Thoracic aorta (tissue), 2 donors: ENCODE measurements at places on chromosomes 2 and 18. TPM values are rescaled to one million over a fixed set of nuclear protein-coding genes. Genes with fewer than 3 reads are reported as not detected.

DNA sequence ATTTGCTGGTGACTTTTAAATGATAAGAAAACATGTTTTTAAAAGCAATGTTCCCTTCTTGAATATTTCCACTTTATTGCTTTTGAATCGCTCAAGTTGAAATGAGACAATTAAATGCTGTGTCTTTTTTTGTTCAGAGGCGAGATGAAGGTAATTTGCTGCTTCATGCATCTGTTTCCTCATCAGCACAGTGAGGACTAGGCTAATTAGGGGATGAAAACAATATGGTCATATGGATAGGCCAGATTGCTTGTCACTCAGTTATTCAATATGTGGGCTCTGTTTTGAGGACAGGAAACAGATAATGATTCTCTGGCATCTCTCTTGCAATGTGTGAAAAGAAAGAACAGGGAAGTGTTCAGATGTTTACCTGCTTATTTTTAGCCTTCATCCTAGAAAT, 61.0 kb downstream of the ERBB4 start:
- H3K4me1 ChIP-seq, result no peaks in the 10 kb centered on the region
- H3K36me3 ChIP-seq, result no peaks in the 10 kb centered on the region
- H3K4me3 ChIP-seq, result no peak overlapping the region
- no peak for DNase-seq
- no peak overlapping the region for H3K27ac ChIP-seq

GRCh38 chr2:33118651-33119050, 171.9 kb downstream of the LTBP1 start:
- H3K27me3 ChIP-seq, result no peaks in the 10 kb centered on the region
- DNase-seq, result no peak
- no peaks in the 10 kb centered on the region for H3K36me3 ChIP-seq
- H3K4me1 ChIP-seq, result no peaks in the 10 kb centered on the region
- H3K4me3 ChIP-seq, result no peak overlapping the region

- DNase-seq, result no peak
- H3K4me3 ChIP-seq, result no peak overlapping the region
- no peak overlapping the region for H3K27ac ChIP-seq
- peaks cover 36% of the 10 kb centered on the region for H3K4me1 ChIP-seq
- no peaks in the 10 kb centered on the region for H3K36me3 ChIP-seq
Observed at GRCh38 chr2:205759257-205759656, 77.0 kb downstream of the NRP2 start.

DNA sequence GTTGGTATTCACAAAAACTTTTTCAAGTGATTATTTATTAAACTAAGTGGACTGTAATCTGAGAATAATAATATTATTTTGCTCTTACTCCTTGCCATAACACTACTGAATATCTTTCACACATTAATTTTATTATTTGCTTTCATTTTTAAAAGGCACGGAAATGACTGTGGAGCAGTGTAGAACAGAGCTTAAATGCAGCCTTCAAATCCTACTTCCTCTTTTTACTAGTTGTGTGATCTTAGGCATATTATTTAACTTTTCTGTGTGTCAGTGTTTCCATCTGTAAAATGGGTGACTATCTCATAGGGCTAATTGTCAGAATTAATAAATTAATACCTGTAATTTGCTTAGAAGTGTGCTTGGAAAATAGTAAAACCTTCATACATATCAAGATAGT, 55.5 kb upstream of the SLC8A1 start:
- peaks cover 10% of the 10 kb centered on the region for H3K4me1 ChIP-seq
- H3K27me3 ChIP-seq, result no peaks in the 10 kb centered on the region
- no peak overlapping the region for H3K27ac ChIP-seq
- no peak for DNase-seq
- H3K4me3 ChIP-seq, result no peak overlapping the region

- no peak overlapping the region for H3K27ac ChIP-seq
- H3K36me3 ChIP-seq, result peaks cover 43% of the 10 kb centered on the region
- H3K27me3 ChIP-seq, result no peaks in the 10 kb centered on the region
Observed at GRCh38 chr18:11885278-11885947, 22.7 kb downstream of the MPPE1 start.

GRCh38 chr2:85066874-85067351, 66.3 kb upstream of the TCF7L1 start:
- peak overlapping the region; percentile 66 for H3K4me3 ChIP-seq
- H3K27me3 ChIP-seq, result no peaks in the 10 kb centered on the region
- no peak overlapping the region for H3K27ac ChIP-seq
- no peaks in the 10 kb centered on the region for H3K36me3 ChIP-seq
- no peaks in the 10 kb centered on the region for H3K4me1 ChIP-seq
- peak; percentile 58 for DNase-seq

- no peaks in the 10 kb centered on the region for H3K27me3 ChIP-seq
- H3K4me1 ChIP-seq, result peaks cover 4% of the 10 kb centered on the region
- no peak overlapping the region for H3K4me3 ChIP-seq
- H3K27ac ChIP-seq, result no peak overlapping the region
Observed at GRCh38 chr2:85806358-85807118, 52.7 kb downstream of the ATOH8 start.

GRCh38 chr18:4593895-4594294, 138.8 kb upstream of the DLGAP1 start:
- no peak overlapping the region for H3K27ac ChIP-seq
- H3K4me3 ChIP-seq, result no peak overlapping the region
- no peaks in the 10 kb centered on the region for H3K27me3 ChIP-seq
- no peaks in the 10 kb centered on the region for H3K36me3 ChIP-seq

DNA sequence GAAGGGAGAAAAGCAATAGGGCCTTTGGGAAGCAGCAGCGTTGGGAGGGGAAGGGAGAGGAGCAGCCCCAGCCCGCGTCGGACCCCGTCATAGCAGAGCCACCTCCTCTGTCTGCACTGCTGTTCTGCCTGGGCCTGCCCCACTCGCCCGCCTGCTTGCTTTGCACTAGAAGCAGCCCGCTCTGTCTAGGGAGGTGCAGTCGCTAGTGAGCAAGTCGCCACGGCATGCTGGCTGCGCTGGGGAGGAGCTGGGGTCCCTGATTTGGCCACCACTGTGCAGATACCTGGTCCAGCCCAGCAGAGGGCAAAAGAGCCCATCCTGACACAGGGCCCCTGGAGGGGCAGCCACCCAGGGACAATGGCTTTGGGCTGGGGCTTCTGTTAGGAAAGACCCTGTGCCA, 8.0 kb upstream of the TMEM214 start:
- no peaks in the 10 kb centered on the region for H3K27me3 ChIP-seq
- H3K4me3 ChIP-seq, result no peak overlapping the region
- H3K36me3 ChIP-seq, result peaks cover 19% of the 10 kb centered on the region
- H3K4me1 ChIP-seq, result no peaks in the 10 kb centered on the region
- no peak overlapping the region for H3K27ac ChIP-seq
- DNase-seq, result no peak

GRCh38 chr18:24238387-24238786, 99.5 kb downstream of the CABYR start:
- H3K4me1 ChIP-seq, result no peaks in the 10 kb centered on the region
- H3K36me3 ChIP-seq, result peaks cover 13% of the 10 kb centered on the region
- H3K27me3 ChIP-seq, result no peaks in the 10 kb centered on the region
- DNase-seq, result no peak
- no peak overlapping the region for H3K27ac ChIP-seq

DNA sequence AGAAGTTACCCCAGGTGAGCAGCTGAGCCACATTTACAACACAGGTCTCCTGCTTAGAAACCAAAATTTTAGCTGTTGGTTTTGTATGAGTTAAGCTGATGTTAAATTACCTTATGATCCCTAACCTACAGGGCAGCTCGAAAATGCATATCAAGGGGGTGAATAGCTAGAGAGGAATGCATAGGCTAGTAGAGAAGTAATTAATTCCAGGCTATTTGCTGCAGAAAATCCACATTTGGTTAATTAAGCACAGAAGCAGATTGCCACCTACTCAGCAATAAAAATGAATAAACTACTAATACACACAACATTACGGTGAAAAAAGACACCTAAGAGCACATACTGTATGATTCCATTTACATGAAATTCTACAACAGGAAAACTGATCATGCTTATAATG, 91.4 kb downstream of the OSBPL1A start:
- no peaks in the 10 kb centered on the region for H3K27me3 ChIP-seq
- DNase-seq, result no peak
- H3K36me3 ChIP-seq, result no peaks in the 10 kb centered on the region
- H3K4me3 ChIP-seq, result no peak overlapping the region
- H3K27ac ChIP-seq, result no peak overlapping the region
- H3K4me1 ChIP-seq, result no peaks in the 10 kb centered on the region

DNA sequence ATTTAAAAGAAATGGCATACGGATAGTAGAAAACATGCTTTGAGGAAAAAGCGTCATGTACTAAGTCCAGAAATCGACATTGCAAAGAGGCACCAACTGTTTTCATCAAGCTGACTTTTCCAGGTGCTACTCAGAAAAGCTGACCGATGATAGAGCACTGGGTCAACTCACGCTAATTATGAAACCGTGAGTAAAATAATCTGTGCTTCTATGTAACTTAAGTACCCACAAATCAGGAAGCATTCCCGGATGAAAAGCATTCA, 353 bp upstream of the NUP35 start:
- H3K27ac ChIP-seq, result peak overlapping the region; percentile 69
- peak overlapping the region; percentile 88 for H3K4me3 ChIP-seq

DNA sequence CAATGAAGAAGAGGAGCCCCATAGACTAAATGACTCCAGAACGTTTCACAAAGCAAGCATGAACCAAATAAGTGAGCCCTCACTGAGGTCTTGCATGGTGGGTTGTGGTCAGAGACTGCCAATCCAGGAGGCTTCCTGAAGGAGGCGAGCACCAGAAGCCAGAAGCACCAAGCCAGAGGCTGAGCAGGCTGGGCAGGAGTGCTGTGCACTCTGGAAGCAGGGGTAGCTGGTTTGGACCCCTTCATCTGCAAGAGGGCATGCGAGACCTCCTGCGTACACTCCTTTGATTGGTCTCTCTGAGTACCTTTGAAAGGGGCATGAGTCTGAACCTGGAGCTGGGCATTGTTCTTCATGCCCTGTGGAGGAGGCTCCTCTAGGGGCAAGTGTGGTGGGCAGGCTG, 192.5 kb downstream of the HAUS1 start:
- no peak overlapping the region for H3K27ac ChIP-seq
- H3K27me3 ChIP-seq, result no peaks in the 10 kb centered on the region
- no peak overlapping the region for H3K4me3 ChIP-seq
- no peaks in the 10 kb centered on the region for H3K36me3 ChIP-seq

DNA sequence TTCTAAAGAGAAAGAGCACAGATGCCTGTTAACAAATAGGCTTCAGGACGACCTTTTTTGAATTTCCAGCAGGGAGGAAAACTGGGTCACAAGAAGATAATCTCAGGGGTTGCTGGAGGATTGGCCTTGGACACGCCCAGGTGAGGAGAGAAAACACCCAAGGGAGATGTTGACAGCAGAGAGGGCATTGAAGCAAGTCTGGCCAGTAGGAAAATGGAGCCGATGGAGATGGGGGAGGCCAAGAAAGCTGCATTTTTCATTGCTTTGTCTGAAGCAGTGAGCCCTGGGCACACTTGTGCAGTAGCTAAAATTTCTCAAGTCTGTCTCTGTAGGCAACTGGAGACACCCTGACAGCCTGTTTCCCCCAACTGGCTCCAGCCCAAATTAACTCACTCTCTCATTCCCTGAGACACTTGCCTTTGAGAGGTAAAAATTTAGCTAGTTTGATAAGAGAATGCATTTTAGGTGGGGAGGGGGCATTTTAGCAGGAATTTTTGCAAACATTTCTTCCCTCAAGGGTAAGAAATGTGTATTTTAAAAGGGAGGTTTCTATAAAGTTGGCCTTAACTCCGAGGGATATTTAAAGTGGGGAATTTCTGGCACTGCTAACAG, 165.5 kb downstream of the TGIF1 start:
- H3K27me3 ChIP-seq, result no peaks in the 10 kb centered on the region
- no peak overlapping the region for H3K4me3 ChIP-seq
- no peaks in the 10 kb centered on the region for H3K36me3 ChIP-seq
- H3K4me1 ChIP-seq, result no peaks in the 10 kb centered on the region
- H3K27ac ChIP-seq, result no peak overlapping the region

GRCh38 chr2:238567996-238568395, 141.3 kb downstream of the ASB1 start:
- H3K4me3 ChIP-seq, result no peak overlapping the region
- H3K4me1 ChIP-seq, result no peaks in the 10 kb centered on the region
- no peaks in the 10 kb centered on the region for H3K27me3 ChIP-seq
- DNase-seq, result no peak
- no peak overlapping the region for H3K27ac ChIP-seq

DNA sequence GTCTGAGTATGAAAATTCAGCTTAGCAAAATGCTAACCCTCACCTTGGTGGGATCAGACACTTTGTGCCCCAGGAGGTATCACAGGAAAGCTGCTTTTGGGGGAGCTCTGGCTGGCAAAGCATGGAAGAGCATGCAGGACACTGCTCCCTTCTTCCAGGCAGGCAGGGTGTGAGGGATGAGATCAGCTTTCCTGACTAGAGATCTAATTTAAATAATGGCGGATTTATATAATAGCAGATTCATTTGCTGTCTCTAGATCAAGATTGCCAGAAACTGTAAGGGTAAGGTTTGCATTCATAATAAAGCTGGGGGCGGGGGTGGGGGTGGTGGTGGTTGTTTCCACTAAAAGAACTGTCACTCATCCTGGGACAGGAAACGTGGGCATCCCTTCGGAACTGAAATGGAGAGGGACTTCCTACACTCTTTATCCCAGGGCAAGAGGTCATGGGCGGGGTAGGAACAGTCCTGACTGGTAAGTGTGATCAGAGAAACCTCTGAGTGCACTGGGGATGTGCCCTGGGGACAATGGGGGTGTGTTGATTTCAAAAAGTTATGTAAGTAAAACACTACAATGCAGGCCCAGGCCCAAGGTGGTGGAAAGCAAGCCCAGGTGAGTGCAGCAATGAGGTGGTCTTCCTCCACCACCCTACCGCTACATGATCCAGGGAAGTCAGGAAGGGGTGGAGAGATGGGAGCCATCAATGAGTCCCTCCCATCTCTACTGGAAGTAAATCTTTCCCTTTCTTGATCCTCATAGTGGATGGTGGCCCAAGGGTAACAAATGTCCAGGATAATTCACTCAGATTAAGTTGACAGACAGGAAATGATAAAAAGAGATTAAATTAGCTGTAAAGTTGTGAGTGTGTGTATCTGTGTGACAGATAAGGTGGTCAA, 171.4 kb upstream of the SERPINE2 start:
- no peaks in the 10 kb centered on the region for H3K27me3 ChIP-seq
- H3K27ac ChIP-seq, result no peak overlapping the region
- no peaks in the 10 kb centered on the region for H3K36me3 ChIP-seq
- H3K4me1 ChIP-seq, result no peaks in the 10 kb centered on the region
- H3K4me3 ChIP-seq, result no peak overlapping the region

DNA sequence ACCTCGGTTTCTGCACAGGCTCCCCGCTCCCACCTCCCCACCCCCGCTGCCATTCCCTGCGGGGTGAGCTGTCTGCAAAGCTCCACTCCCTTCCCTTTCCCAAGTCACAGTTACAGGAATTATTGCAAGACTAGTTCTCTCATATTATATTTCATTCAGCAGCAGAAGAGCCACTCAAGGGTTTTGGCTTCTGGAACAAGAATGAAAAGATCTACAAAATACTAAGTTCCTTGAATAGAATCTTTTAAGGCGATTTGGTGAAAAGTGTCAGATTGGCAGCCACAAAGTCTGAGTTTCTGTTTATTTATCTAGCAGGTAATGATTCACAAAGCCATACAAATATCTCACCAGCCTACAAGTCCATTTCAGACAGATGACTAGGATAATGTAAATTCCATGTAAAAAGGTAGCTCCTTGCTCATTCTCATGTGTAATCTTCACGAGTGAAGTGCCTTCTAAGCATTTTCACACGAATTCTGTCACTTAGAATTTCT, 221.9 kb upstream of the RBBP8 start:
- peak; percentile 23 for DNase-seq
- H3K36me3 ChIP-seq, result no peaks in the 10 kb centered on the region
- peaks cover 18% of the 10 kb centered on the region for H3K4me1 ChIP-seq
- peak overlapping the region; percentile 26 for H3K27ac ChIP-seq
- no peaks in the 10 kb centered on the region for H3K27me3 ChIP-seq

Gene TMEM247
- not detected for total RNA-seq

Gene FKBP7
- total RNA-seq, result 21.8 TPM

Gene KHK
- total RNA-seq, result 2.6 TPM

Gene ACMSD
- not detected for total RNA-seq

Gene IL18RAP
- total RNA-seq, result 32.1 TPM

Gene VAMP5
- total RNA-seq, result 42.8 TPM

Gene KIF1A
- 0.92 TPM for total RNA-seq

Gene CIDEA
- not detected for total RNA-seq

Gene R3HDM1
- total RNA-seq, result 29.8 TPM

Gene SNED1
- total RNA-seq, result 133 TPM
